Iris pigment epithelial cell (primary cell): ENCODE measurements at places on chromosomes 12 and 14.

- no peak for DNase-seq
Observed at GRCh38 chr12:106213662-106214061, 34.2 kb downstream of the CKAP4 start.

DNA sequence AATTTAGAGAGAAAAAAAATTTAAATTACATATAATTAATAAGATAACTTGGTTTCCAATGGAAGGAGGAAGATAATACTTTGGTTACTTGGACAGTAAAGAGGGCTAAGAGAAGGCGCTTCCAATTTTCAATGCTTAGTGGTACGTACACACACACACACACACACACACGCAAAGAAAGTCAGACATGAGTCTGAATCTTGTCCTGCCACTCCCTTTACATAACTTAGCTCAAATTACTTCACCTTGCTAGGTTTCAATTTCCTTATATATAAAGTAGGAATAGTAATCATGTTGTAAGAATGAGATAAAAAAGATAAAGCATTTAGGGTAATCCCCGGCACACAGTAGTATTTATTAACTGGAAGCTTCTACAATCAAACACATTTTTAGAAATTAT is 39.7 kb upstream of the VCPKMT start:
- no peak for DNase-seq

GRCh38 chr14:68598089-68598488 is 194.8 kb downstream of the ZFP36L1 start:
- DNase-seq: no peak

- peak; percentile 52 for DNase-seq
Observed at GRCh38 chr12:67482751-67483661, 165.5 kb upstream of the DYRK2 start.
